ENCODE measurements at places on chromosomes 2 and 18.

GRCh38 chr2:28617502-28618184 lies 121.8 kb downstream of the PLB1 start:
- H3K27me3 ChIP-seq = no peaks in the 10 kb centered on the region
- H3K4me1 ChIP-seq = peaks cover 25% of the 10 kb centered on the region
- no peak for DNase-seq
- no peak overlapping the region for H3K27ac ChIP-seq
- H3K4me3 ChIP-seq = no peak overlapping the region
- no peaks in the 10 kb centered on the region for H3K36me3 ChIP-seq

- peaks cover 7% of the 10 kb centered on the region for H3K4me1 ChIP-seq
- H3K27ac ChIP-seq = no peak overlapping the region
- no peaks in the 10 kb centered on the region for H3K27me3 ChIP-seq
- H3K36me3 ChIP-seq = no peaks in the 10 kb centered on the region
Observed at GRCh38 chr2:28216331-28216730, 176.3 kb upstream of the FOSL2 start.

DNA sequence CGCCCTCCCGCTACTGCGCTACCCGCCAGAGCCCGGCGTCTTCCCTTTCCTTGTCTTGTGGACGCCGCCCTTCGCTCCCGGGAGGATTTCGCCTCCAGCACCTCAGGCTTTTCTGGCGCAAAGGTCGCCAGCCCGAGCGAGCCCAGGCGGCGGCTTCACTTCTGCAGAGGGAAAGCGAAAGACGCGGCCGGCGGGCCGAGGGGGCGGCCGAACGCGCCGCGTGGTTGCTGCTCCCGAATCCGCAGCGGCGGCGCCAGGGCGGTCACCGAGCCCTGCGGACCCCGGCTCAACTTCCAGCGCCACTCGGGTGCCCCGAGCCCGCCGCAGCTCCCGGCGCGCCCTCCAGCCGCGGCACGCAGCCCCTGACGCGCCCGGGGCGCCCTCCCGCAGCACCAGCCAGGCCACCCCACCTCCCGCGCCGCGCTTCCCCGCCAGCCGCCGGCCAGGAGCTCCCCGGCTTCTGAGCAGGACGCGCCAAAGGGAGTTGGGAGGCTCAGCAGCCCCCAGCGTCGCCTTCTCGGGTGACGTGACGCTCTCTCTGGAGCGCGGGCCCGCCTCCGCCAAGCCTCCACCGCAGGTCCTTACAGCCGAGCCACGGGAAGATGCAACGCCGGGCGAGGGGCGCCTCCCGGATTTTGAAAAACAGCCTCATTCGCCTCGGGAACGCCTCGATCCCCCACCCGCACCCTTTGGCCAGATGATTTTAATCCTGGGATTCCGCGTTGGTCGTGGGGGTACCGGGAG lies 84.9 kb upstream of the EPB41L3 start:
- no peaks in the 10 kb centered on the region for H3K27me3 ChIP-seq
- DNase-seq = no peak
- no peak overlapping the region for H3K4me3 ChIP-seq
- H3K36me3 ChIP-seq = no peaks in the 10 kb centered on the region

GRCh38 chr2:168469281-168469988 lies 13.4 kb downstream of the CERS6 start:
- no peaks in the 10 kb centered on the region for H3K27me3 ChIP-seq
- DNase-seq = no peak
- H3K4me1 ChIP-seq = peaks cover 16% of the 10 kb centered on the region
- H3K36me3 ChIP-seq = no peaks in the 10 kb centered on the region
- H3K4me3 ChIP-seq = no peak overlapping the region

- no peak overlapping the region for H3K27ac ChIP-seq
- H3K36me3 ChIP-seq = no peaks in the 10 kb centered on the region
- H3K27me3 ChIP-seq = peaks cover 2% of the 10 kb centered on the region
- no peak overlapping the region for H3K4me3 ChIP-seq
- no peak for DNase-seq
Observed at GRCh38 chr2:10202131-10202665, 79.7 kb downstream of the RRM2 start.

DNA sequence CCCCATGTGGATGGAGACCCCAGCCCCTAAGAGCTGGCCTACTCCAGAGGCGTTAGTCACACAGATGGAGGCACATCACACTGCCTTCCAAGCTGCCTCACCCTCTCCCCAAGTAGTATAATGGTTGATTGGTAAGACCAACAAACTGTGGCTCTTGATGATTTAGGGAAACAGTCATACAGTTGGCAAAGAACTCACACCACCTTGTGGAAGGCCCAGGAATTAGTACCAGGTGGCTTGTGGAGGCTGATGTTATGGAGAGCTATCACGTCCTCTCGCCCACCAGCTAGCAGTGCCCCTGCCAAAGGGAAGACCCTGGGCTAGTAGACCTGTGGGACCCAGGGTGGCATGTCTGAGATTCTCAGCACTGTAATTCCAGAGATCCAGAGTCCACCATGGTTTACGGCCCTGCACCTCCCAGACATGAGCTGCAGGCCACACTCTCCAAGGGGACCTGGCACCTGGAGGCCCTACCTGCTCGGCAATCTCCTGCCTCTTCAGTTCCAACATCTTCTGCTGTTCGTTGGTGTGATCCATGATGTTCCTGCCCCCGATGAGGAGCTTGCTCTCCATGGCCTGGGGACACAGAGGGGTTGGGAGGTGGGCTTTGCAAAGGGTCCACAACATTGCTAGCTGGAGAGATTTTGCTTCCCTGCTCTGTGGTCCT lies 26.3 kb downstream of the KIF3C start:
- no peak for DNase-seq
- peaks cover 18% of the 10 kb centered on the region for H3K4me1 ChIP-seq
- H3K27me3 ChIP-seq = peaks cover 1% of the 10 kb centered on the region
- H3K4me3 ChIP-seq = no peak overlapping the region
- H3K36me3 ChIP-seq = no peaks in the 10 kb centered on the region
- no peak overlapping the region for H3K27ac ChIP-seq

DNA sequence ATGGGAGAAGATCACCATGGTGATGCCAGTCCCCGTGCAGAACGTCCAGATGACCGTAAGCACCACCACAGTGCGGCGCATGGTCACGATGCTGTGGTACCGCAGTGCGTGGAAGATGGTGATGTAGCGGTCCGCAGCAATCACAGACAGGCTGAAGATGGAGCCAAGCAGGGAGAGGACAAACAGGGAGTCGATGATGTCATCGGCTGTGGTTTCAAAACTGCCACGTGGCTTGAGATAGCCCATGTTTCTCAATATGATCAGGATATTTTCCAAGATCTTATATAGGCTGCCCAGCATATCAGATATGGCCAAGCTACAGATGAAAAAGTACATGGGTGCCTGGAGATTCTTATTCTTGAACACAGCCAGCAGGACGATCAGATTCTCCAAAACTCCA lies 30.3 kb downstream of the MC2R start:
- H3K4me3 ChIP-seq = no peak overlapping the region
- H3K27ac ChIP-seq = no peak overlapping the region
- 0 out of 2 replicates have a peak, but pooled peaks cover 3% of the 10 kb centered on the region for H3K36me3 ChIP-seq
- no peaks in the 10 kb centered on the region for H3K4me1 ChIP-seq

DNA sequence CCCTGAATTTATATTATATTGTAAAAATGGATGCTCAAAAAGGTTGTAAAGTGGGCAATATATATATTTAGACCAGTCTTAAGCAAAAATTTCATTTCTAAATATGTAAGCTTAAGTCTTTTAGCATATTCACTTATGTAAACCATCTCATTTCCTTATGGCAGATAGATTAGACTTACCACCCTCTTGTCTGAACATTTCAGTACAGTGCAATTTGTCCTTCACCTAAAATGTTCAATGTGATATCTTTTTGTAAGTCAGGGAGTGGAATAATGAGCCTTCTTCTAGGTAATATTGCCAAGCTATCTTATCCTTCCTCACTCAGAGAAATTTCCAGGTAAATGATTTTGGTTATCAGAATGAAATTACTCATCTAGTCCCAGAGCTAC lies 92.3 kb downstream of the KLF7 start:
- H3K27ac ChIP-seq = no peak overlapping the region
- peaks cover 20% of the 10 kb centered on the region for H3K4me1 ChIP-seq
- no peak overlapping the region for H3K4me3 ChIP-seq
- peaks cover 4% of the 10 kb centered on the region for H3K27me3 ChIP-seq

GRCh38 chr2:117273009-117273671 lies 541.4 kb upstream of the DDX18 start:
- H3K27ac ChIP-seq = no peak overlapping the region
- DNase-seq = no peak
- H3K36me3 ChIP-seq = no peaks in the 10 kb centered on the region
- H3K4me3 ChIP-seq = no peak overlapping the region
- H3K4me1 ChIP-seq = no peaks in the 10 kb centered on the region

DNA sequence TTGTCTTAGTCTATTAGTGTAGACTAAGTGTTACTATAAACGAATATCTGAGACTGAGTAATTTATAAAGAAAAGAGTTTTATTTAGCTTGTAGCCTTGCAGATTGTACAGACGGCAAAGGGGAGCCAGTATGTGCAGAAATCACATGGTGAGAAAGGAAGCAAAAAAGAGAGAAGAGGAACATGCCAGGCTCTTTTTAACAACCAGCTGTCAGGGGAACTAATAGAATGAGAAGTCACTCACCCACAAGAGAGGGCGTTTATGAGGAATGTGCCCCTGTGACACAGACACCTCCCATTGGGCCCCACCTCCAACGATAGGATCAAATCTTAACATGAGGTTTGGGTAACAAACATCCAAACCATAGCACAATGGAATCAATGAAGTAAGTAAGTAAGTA lies 20.6 kb upstream of the ZNF804A start:
- no peak overlapping the region for H3K27ac ChIP-seq
- H3K4me1 ChIP-seq = no peaks in the 10 kb centered on the region
- DNase-seq = no peak
- H3K27me3 ChIP-seq = no peaks in the 10 kb centered on the region
- H3K36me3 ChIP-seq = no peaks in the 10 kb centered on the region
- H3K4me3 ChIP-seq = no peak overlapping the region

DNA sequence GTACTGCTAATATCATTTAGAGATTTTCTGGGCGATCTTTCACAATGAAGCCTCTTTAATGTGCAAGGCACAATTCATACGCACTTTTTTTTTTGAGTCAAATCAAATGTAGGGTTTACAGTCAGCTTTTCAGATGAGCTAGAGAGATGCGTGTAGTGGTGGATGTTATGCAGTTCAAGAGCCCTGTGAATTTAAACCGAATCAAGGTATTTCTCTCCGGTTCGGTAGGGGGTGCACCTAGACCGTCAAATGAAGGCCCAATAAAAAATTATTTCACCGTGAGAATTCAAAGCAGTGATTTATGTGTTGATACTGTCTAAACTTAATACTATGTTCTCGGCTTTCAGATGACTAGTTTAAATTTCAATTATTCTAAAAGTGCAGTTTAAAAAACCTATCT lies 1.1 kb downstream of the PTH2R start:
- no peaks in the 10 kb centered on the region for H3K4me1 ChIP-seq
- H3K36me3 ChIP-seq = no peaks in the 10 kb centered on the region
- peaks cover 17% of the 10 kb centered on the region for H3K27me3 ChIP-seq

DNA sequence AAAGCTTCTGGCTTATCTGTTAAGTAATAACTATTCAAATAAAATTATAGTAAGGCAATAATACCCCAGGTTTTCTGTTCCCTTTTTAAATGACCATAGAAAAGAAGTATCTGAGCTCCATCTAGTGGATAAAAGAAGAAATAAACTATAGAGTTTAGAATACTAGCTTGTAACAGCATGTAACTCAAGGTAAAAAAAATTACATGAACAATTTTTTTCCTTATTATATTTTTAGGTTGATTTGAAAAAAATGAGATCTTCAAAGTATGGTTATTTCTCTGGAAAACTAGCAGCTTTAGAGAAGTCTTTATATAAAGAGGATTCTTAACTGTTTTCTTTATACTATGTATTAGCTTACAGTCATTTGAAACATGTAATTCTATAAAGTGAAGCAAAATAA lies 58.1 kb downstream of the NCKAP1 start:
- peaks cover 8% of the 10 kb centered on the region for H3K36me3 ChIP-seq
- DNase-seq = peak; percentile 46
- no peaks in the 10 kb centered on the region for H3K4me1 ChIP-seq

DNA sequence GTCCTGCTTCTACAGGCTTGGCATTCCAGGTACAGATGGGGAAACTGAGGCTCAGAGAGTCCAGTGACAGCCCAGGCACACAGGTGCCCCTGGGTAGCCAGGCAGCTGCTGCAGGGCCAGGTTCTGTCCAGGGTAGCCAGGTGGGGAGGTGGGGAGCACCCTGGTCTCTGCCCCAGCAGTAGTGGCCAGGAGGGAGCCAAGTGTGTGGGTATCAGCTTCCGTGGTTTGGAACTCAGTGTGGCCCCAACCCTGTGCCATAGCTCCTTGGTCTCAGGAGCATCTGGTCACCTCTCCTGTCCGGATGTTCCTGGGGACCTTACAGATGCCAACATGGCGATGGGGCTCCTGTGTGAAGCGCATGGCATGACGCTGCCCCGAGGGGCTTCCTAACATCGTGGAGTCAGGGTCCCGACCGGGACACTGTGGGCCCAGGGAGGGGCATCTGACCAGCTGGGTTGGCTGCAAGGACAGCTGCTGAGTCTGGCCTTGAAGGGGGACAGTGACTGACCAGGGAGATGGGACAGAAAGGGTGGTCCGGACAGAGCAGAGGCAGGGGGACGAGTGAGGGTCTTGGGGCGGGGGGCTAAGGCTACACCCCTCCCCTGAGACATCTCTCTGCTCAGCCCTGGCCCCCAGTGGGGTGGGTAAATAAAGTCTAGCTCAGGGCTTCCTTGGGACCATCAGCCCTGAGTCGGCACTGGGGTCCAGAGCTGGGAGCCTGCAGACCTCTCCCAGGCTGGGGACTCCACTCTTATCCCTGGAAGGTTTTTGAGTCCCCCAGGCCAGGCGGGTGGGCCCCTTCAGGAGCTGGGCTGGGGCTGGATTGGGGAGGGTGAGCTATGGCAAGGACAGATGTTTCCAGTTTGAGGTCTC lies 76.0 kb upstream of the SMAD7 start:
- H3K27ac ChIP-seq = no peak overlapping the region
- DNase-seq = no peak
- peaks cover 16% of the 10 kb centered on the region for H3K27me3 ChIP-seq
- H3K4me1 ChIP-seq = no peaks in the 10 kb centered on the region

DNA sequence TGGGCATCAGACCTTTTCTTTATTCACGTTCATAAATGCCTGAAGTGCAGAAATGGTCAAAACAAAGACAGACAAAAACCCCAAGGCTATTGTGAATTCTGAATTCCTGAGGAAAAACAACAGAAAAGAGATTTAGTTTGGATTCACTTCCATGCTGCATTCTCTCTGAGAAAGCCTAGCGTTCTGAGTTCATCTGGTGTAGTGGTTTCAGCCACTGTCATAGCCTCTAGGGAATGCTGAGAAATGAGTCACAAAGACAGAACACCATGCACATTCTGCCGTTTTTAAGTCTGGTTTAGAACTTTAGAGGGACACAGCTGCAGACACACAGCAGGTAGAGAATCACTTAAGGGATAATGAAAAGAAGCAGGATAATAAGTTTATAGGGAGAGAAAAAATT lies 93.8 kb downstream of the LRP1B start:
- H3K27me3 ChIP-seq = no peaks in the 10 kb centered on the region
- H3K4me3 ChIP-seq = no peak overlapping the region
- H3K36me3 ChIP-seq = no peaks in the 10 kb centered on the region
- H3K27ac ChIP-seq = no peak overlapping the region

DNA sequence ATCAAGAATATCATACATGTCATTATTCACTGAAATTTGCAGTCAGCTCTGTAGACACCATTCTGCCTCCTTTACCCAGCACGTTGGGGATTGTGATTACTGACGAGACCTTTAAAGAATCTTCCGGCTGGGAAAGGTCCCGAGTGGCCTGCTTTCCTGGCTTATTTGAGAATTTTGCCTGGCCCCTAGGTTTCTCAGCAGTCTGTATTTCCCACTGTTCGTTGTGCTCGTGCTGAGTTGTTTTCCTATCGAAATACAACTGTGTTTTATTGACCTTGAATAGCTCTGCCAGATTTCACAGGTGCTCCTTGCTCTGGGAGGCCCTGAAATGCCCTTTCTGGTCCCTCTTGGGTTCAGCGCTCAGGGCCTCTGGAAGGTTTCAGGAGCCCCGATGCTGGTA lies 94.9 kb downstream of the AGAP1 start:
- H3K4me3 ChIP-seq = no peak overlapping the region
- H3K36me3 ChIP-seq = no peaks in the 10 kb centered on the region
- peaks cover 6% of the 10 kb centered on the region for H3K27me3 ChIP-seq
- no peak for DNase-seq
- H3K27ac ChIP-seq = no peak overlapping the region

All from HFFc6 (cell line).